Hematopoietic multipotent progenitor cell treated with erythropoietin and hydrocortisone succinate and interleukin-3 and kit ligand, for 8 days (in vitro differentiated cells): ENCODE measurements at places on chromosomes 1 and 21.
A peak's percentile ranks its signal among the peaks of the same experiment; 100 is the strongest.

GRCh38 chr1:180278596-180279395, 48.7 kb downstream of the LHX4 start:
- no peak for DNase-seq

DNA sequence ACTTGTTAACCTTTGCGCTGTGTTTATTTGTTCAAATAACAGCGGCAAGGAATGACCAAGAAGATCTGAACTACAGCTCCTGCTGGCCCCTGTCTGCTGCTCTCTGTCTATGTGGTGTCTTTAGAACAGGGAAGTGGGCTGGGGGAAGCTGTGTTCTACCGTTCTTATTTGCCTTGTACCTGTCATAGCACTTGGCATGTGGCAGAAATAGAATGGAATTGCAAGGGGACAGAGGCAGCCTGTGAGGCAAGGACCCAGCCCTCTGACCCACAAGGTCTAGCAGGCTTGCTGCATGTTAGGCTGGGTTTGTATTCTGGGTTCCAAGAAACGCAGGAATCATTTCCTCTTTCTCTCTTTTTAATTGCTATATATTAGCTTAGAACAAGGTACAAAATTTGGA, 20.7 kb downstream of the HMGCS2 start:
- no peak for DNase-seq

- no peak for DNase-seq
Measured at GRCh38 chr1:222062640-222063039, 320.8 kb upstream of the DUSP10 start.

DNA sequence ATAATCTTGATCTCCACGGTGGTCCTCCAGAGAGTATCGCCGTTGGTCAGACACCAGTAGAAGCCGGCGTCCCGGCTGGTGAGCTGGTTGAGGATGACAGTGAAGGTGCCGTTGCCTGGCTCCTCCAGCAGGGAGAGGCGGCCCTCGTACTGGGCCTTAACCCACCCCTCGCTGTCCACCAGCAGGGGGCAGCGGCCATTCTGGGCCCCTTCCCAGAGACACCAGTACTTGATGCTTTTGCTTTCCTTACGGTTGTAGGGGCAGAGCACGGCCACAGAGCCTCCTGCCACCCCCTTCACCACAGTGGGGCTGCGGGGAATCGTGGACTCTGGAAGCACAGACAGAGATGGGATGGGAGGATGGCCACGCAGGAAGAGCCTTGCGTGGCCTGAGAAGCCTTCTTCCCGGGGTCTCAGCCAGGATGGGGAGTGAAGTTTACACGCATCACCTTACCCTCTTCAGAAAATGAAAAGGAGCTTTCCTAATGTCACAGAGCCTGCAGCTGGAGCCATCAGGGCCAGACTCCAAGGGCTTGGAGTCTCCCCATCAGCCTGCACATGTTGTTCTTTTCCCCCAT, 10.7 kb downstream of the PIGR start:
- peak; percentile 69 for DNase-seq

- DNase-seq = peak; percentile 9
Measured at GRCh38 chr1:117003223-117003875, 1.8 kb downstream of the CD101 start.

GRCh38 chr1:222224636-222225315, 323.1 kb downstream of the HHIPL2 start:
- no peak for DNase-seq

GRCh38 chr1:219480011-219480410, 132.9 kb downstream of the ZC3H11B start:
- DNase-seq = no peak

DNA sequence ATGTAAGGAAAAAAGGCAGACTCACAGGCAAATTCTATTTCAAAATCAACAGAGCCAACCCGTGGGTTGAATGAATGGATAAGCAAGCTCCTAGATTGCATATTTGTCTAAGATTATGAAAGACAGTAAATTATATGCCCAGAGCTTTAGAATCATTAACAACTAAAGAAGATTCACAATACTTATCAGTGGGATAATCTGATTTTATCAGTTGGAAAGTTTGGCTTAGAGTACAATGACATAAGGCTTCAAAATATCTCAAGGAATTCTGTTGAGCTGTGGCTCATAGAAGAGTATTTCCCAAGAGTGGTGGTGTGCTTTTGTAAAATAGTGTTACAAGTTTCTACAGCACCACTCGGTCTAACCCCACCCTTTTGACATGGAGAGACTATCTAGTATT, 85.5 kb downstream of the ADAMTS1 start:
- no peak for DNase-seq

DNA sequence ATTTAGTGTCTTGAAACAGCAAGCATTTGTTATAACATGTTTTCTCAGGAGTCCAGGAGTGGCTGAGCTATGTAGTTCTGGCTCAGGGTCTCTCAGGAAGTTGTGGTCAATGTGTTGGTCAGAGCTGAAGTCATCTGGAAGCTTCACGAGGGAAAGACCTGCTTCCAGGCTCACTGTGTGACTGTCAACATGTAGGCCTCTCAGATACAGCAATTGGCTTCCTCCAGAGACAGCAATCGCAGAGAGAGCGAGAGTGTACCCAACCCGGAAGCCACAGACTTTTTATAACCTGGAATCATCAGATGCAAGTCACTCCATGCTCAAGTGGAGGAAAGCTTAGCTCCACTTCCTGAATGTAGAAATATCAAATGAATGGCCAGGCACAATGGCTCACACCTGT, 40.9 kb downstream of the TNFRSF9 start:
- peak; percentile 16 for DNase-seq

GRCh38 chr1:92096317-92096716, 16.2 kb downstream of the BTBD8 start:
- DNase-seq = no peak

- DNase-seq = peak; percentile 58
Measured at GRCh38 chr1:89894210-89895201, 73.7 kb downstream of the LRRC8D start.

- DNase-seq = no peak
Measured at GRCh38 chr1:47685763-47686066, 247.9 kb downstream of the FOXD2 start.

DNA sequence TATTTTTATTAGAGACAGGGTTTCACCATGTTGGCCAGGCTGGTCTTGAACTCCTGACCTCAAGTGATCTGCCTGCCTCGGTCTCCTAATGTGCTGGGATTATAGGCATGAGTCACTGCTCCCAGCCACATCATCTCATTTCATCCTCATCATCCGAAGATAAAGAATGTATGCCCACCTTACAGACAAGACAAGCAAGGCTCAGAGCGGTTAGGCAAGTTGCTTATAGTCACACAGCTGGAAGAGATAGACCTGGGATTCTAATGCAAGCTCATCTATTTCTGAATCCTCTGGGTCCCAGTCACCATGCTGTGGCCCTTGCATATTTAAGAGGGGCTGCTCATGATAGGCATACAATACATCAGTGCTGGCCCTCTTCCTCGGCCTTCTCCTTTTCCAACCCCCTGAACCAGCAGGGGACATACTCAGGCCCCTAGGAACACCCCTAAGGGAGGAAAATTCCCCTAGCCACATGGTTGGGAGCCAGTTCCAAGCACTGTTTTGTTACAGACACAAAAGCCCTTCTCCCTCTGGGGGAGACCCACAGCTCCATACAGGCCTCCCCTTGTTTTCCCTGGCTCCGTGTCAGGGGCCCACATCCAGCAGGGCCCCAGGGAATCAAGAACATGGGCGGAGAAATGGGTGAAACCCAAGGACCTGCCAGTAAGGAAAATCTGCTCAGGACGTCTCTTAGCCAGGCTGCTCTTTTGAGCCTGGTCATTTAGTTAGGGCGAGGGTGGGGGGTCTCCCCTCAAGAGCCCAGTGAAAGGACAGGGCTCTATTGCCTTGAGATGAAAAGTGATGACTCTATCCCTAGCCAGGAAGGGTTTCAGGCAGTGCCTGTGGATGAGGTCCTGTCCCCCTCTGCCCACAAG, 6.9 kb downstream of the CSRP1 start:
- no peak for DNase-seq
